ENCODE measurements at places on chromosomes 1 and 21.

DNA sequence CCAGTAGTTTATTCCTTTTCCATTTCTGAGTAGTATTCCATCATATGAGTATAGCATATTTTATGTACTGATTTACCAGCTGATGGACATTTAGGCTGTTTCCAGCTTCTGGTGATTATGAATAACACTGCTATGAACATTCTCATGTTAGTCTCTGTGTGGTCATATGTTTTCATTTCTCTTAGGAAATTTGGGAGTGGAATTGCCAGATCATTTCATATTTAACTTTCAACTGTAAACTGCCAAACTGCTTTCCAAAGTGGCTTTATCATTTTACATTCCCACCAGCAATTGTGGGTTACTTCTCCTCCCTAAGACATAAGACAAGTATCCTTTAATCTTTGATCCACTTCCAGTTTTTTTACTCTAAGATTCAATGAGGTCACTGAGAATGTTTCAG lies 85.7 kb upstream of the RALGPS2 start:
- no peak for DNase-seq

DNA sequence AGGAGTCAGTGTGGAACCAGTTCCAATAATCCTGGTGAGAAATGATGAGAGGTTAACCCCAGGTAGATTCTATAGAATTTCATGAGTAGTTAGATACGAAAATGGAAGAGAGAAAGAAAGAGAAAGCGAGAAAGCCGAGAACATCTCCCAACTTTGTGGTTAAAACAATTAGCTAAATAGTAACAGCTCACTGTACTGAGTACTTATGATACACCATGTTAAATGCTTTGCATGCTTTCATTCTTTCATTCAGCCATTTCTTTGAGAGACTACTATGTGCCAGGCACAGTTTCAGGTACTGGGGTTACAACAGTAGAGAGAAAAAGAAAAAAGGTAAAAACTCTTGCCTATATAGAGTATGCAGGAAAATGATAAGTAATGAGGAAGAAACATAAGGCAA lies 109.7 kb upstream of the SYT6 start:
- DNase-seq = no peak

- no peak for DNase-seq
Observed at GRCh38 chr1:72936942-72937341, 654.6 kb upstream of the NEGR1 start.

DNA sequence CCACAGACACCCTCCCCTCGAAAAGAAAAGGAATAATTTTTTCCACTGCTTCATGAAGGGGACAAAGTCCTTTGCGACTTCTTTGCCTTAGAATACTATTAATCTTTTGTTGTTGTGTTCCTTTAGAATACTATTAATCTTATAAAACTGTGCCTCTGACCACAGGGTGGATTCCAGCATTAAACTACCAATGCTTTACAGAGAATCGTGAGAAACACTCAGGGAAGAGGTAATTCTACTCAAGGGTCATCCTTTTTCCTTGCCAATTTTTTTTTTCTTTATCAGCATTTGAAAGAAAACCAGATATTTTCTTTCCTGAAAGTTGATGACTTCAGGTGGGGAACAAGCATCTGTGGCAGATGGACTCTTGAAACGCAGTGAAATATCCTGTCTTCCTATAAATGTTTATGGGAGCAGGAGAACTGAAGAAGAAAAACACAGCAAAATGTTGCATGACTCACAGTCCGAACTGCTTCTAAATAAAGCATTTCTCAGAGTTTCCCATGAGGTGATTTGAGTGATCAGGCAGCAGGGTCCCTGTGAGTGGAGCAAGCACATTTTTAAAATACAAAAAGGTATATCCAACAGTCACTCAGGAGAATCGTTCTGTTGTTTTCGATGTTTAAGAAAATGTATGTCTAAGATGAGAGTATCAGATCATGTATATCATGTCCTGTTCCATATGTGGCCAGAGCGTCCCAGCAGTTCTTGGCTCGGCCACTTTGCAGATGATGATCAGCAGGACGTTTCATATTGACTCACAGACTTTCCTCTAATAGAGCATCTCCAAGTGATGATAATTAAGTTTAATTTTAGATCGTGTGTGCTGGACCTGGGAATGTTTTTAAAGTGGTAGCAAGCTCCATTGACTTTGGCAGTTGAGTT lies 154.2 kb upstream of the RUNX1 start:
- DNase-seq = no peak

DNA sequence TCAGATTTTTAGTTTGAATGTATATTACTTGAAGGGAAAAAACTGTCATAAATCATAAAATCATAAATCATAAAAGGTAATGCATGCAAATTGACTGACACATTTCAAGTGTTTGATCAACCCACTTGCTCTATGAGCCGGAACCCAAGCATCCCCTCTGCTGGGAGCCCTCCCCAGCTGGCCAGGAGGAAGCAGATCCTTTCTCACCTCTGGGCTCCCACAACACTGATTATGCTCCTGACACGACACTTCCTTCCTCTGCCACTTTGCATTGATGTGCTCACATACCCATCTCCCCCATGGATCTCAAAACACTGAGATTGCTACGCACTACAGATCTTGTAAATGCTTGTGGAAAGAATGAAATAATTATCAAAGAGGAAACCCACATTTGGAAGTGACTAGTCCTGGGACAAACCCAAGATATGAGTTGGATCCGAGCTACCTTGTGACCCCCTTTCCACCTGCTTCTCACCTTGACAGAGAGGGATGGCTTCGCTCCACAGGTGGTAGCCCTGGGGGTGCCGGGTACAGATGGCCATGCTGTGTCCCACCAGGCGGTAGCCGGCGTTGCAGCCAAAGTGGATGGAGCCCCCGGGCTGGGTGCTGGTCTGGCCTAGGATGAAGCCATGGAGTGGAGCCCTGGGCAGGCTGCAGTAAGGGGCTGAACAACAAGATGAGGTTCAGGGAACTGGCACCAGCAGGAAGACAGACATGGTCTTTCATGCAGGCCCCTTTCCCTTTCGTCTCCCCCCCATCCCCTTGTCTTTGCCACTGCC lies 104.6 kb downstream of the ZSCAN20 start:
- no peak for DNase-seq

- DNase-seq = no peak
Observed at GRCh38 chr21:44450999-44451398, 4.3 kb upstream of the LRRC3 start.

DNA sequence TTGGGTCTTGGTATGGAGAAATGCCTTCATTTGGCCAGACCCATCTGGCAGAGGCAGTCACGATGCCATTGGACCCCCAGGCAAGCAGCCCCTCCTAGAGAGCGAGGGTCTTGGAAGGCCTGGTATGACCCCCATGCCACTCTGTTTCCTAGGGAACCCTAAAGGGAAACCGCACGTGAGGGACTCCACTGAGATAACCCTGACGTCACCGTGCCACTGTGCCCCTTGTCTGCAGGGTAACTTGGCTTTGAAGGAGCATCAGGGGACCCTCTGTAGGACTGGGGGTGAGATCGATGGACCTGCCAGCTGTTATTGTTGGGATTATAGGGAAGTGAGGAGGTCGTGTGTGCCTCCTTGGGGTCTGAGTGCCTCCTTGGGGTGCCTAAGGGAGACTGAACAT lies 34.5 kb downstream of the ABCG1 start:
- DNase-seq = no peak

DNA sequence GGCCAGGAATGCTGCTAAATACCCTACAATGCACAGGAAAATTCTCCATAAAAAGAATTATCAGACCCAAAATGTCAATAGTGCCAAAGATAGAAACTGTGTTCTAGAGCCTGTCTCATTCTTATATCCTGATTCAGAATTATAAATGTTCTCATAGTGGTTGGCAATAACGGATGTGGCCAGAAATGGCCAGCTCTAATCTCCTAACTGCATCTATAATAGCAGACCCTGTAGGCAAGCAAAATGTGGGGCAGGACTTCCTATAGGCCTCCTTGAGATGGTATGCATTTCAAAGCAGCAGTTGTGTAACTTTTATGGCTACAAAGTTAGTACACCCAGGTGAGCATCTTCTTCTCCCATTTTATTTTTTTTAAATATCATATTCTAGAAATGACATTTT lies 95.9 kb upstream of the SGIP1 start:
- no peak for DNase-seq

DNA sequence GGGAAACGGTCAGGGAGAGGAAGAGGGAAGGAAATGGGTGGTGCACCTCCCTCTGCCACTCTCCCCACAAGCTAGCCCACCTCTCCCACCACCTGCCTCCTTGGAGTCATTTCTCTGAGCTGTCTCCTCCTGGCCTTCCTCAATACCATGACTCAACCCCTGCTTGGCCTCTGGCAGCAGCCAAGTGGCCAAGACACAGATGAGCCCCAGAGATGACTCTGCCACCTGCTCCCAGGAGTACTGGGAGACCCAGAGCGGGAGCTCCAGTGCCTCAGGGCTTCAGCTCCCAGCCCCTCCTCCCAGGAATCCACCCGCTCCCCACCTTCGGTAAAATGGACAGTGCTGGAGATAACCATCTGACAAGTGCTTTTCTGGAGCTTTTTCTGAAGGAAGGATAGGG lies 2.6 kb downstream of the S100A16 start:
- no peak for DNase-seq

DNA sequence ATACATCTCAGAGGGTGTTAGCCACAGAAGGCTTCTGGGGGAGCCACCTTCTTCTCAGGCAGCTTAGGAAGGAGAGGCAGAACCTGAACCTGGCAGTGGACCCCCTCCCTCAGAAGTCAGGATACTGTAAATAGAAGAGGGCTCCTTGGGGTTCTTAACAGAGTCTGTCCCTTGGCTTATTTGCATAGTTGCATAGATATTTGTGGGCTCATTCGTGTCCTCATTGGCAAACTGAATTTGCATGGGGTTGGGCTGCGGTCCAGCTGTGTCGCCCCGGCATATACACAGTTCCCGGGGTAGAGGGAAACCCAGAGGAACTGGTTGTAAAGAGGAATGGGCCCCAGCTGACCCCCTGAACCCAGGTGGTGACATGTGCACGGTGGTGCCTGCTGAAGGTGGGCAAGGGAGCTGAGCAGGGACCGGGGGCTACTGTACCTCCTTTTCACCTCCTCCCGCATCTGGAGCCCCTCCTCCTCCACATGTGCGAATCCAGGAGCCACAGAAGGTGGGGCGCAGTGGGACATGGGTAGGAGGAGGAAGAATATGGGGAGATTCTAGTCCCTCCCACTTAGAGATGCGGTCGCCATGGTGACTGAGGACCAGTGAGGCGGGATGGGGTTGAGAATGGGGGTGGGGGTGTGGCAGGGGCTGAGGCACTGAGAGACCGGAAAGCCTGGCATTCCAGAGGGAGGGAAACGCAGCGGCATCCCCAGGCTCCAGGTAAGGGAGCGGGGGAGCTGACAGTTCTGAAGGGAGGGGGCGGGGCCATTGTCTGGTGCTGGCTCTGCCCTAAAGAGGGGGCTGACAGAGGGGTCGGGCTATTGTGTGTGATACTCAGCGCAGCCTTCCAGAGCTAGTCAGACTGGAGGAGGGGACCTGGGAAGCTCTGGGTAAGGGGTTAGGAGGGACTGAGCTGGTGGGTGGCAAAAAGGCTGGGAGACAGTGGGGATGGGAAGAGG lies 3.7 kb upstream of the SEMA4A start:
- no peak for DNase-seq

GRCh38 chr1:243594455-243594854 lies 255.6 kb downstream of the AKT3 start:
- DNase-seq = no peak

GRCh38 chr1:145997718-145998023 lies 1.3 kb upstream of the TXNIP start:
- DNase-seq = no peak

DNA sequence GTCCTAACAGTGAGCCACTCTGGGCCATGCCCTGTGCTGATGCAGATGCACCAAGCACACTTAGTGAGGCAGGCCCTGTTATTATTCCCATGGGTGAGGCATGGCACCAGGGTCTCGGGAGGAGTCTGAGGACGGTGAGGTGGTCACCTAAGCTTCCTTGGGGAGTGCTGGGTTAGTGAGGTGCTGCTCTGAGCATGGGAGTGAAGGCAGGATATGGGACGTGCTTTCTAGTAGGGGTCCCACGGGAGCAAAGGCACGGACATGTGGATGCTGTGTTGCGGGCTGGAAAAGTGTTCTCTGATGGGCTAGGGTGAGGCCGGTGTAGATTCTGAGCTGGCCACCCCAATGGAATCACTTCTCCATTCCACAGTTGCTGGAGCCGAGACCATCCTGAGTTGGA lies 77.5 kb upstream of the CSF3R start:
- DNase-seq = no peak

DNA sequence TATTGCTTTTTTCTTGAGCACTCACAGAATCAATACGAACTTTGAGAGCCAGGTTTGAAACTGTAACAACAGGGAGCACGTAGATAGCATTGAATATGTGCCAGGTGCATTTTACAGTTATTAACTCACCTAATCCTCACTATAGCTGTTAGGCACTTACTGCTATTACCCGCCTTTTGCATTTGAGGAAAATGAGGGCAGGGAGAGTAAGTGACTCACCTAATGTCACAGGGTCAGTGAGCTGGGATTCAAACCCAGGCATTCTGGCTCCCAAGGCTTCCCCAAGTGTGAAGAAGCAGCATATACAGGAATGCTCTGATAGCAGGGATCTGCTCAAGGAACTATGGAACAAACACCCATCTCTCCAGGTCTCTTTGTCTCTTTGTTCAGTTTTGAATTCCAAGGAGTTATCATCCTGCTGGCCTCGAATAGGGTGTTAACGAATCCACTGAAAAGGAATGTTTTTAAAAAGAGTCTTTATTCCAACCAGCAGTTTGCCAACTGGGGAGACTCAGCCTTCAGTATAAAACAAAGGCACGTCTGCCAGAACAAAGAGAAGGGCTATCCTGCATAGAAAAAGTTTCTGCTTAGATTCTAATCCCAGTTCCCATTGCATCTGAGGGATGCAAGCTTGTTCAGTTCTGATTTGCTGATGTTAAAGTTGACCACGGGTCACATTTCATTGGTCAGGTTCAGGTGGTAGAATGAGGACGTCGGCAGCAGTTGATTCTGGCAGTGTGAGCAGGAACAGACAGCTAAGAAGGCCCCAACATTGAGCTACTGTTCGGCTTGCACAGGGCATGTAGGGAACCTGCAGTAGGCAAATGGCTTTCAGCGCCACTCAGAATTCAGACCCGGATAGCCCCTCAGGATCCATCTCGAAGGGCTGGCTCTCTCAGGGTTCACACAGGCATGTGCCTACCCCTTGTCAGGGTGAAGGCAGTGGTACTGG lies 22.1 kb downstream of the TRIM67 start:
- no peak for DNase-seq

GRCh38 chr1:58157256-58157655 lies 389.3 kb downstream of the OMA1 start:
- no peak for DNase-seq

- DNase-seq = no peak
Observed at GRCh38 chr1:32919811-32920733, 18.9 kb upstream of the TMEM54 start.

DNA sequence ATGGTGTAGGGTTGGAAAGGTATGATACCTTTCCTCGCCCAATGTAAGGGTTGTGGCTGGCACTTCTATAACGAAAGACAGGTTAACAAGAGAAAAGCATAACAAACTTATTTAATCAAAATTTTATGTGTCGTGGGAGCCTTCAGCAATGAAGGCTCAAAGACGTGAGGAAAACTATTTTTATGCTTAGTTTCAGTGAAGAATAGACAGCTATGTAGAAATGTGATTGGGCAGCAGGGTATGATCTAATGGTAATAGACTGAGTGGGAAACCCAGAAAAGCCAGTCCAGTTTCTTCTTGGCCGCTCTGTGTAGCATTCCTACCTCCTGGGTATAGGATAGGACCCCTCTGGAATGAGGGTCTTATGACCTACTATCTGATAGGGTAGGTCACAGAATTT lies 464.7 kb downstream of the ADGRL2 start:
- DNase-seq = no peak
